ENCODE measurements at places on chromosomes 2 and 18.

- no peak for DNase-seq
Observed at GRCh38 chr2:25044990-25045389, 3.1 kb downstream of the EFR3B start.

DNA sequence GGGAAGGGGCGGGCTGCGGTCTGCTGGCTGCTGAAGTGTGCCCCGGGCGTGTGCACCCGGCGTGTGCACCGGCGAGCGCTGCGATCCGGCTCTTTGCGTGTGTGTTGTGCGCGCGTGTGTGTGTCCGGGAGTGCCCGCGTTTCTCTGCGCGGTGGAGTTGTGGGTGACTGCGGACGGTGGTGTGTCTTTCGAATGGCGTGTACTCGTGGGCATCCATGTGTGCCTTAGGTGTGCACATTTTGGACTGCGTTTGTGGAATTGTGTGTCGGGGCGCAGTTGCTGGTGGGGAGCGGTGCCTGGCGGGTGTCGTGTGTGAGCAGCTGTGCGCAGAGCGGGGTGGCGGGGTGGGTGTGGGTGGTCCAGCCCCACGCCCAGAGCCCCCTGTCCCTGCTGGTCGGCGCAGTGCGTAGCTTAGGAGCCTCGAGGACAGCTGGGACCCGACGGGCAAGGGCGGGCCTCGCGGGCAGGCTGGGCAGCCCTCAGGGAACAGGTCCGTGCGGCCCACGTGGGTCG is 533 bp downstream of the HPCAL1 start:
- DNase-seq = no peak

DNA sequence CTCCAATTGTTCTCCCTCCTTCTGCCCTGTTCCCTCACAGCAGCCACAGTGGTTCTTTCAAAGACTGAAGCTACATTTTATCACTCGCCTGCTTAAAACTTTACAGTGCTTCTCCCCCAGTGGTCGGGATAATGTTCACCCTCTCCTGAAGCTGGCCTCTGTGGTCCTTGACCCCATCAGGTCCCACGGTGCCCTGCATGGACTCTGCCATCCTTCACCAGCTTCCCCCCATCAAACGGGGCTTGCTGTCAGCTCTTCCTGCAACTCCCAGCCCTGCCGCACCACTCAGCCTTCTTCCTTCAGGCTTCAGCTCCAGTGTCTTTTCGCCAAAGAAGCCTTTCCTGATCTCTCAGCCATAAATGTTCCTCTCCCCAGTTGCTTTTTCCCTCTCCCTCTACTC is 118.1 kb downstream of the NEDD4L start:
- no peak for DNase-seq

DNA sequence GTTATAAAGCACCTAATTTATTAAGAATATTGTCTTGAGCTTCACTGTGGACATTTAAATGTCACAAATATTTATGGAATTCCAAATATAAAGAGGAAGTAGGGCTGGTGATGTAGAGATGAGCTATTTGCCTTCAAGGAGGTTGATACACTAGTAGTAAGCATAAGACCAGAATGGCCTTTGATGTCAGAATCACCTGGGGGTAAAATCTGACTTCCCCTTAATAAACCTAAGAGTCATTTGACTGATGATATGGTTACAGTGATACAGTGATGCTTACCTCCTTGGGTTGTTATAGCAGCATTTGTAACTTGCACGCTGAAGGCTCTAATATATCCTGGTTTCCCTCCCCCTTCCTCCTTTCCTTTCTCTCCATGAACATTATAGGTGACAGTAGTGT is 143.7 kb downstream of the CERS6 start:
- no peak for DNase-seq

- no peak for DNase-seq
Observed at GRCh38 chr2:234313558-234313957, 183.3 kb downstream of the ARL4C start.
